ENCODE measurements at places on chromosomes 6 and 20. TPM values are rescaled to one million over a fixed set of nuclear protein-coding genes. Genes with fewer than 3 reads are reported as not detected.

The PET117 gene
- 9.6 TPM for total RNA-seq

The DEF6 gene
- total RNA-seq = 2.2 TPM

The SLC22A7 gene
- not detected for total RNA-seq

GRCh38 chr6:109024784-109025183 lies 69.9 kb downstream of the SESN1 start:
- no peak for DNase-seq

GRCh38 chr20:32216179-32217142 lies 8.8 kb downstream of the POFUT1 start:
- no peak for DNase-seq

DNA sequence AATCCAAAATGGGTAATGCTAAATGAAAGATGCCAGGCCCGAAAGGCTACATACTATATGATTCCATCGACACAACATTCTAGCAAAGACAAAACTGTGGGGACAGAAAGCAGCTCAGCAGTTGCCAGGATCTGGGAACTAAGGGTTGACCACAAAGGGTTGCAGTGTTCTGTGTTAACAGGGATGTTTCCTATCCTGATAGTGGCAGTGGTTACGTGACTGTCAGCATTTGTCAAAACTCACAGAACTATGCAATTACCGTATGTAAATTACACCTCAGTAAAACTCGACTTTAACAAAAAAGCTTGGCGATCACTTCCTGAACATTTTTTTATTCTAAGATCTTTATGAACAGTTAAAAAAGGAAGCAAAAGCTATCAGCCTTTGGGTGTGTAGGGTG lies 83.9 kb downstream of the BANF2 start:
- no peak for DNase-seq

- no peak for DNase-seq
Observed at GRCh38 chr6:134123666-134124208, 71.3 kb upstream of the SLC2A12 start.

DNA sequence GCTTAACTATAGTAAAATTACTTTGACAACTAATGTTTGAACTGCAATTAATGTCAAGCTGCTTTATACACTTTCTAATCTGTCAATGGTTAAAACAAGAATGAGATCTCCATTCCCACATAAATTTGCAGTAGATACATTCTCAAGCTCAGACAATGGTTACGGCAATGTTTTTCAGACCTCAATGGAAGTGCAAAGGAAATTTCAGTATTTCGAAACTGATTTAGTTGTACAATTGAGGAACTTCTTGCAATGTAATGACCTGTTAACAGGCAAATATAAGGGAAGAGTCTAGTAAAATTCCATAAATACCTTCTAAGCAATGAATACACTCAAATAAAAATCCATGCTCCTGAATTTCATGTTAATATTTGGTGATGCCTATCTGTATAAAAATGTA lies 94.7 kb downstream of the ADTRP start:
- no peak for DNase-seq
